ENCODE measurements at places on chromosomes 1 and 21. TPM values are rescaled to one million over a fixed set of nuclear protein-coding genes. Genes with fewer than 3 reads are reported as not detected.

The VSIG8 gene
- total RNA-seq: not detected

The TNFRSF18 gene
- 0.61 TPM for total RNA-seq

The KRTAP13-2 gene
- total RNA-seq: 2.3 TPM

The HCRTR1 gene
- total RNA-seq: not detected

The C1orf56 gene
- 2.6 TPM for total RNA-seq

GRCh38 chr1:83499998-83500397, 498.9 kb downstream of the TTLL7 start:
- no peak overlapping the region for H3K4me3 ChIP-seq
- no peak overlapping the region for H3K27ac ChIP-seq
- no peaks in the 10 kb centered on the region for H3K36me3 ChIP-seq
- no peaks in the 10 kb centered on the region for H3K4me1 ChIP-seq
- no peak for DNase-seq
- H3K27me3 ChIP-seq: no peaks in the 10 kb centered on the region

GRCh38 chr1:223712194-223712849, at the start of gene CAPN2:
TSS of gene CAPN2 (plus strand) at chr1:223712539. CDS start at chr1:223712641, 102 bp downstream.
- H3K27ac ChIP-seq: peak within 1 kb of the TSS; percentile 92
- DNase-seq: peak; percentile 80
- peak within 1 kb of the TSS; percentile 70 for H3K4me3 ChIP-seq
- H3K36me3 ChIP-seq: no peaks in the 10 kb centered on the region
- H3K27me3 ChIP-seq: no peaks in the 10 kb centered on the region

DNA sequence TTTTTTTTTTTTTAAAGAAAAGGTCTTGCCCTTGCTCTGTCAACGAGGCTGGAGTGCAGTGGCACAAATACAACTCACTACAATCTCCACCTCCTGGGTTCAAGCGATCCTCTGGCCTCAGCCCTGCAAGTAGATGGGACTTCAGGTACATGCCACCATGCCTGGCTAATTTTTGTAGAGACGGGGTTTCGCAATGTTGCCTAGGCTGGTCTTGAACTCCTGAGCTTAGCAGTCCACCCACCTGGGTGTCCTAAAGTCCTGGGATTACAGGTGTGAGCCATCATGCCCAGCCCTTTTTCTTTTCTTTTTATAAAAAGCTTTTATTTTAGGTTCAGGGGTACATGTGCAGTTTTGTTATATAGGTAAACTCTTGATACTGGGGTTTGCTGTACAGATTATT, 47.2 kb downstream of the TLR5 start:
- no peak overlapping the region for H3K4me3 ChIP-seq
- no peaks in the 10 kb centered on the region for H3K27me3 ChIP-seq
- H3K4me1 ChIP-seq: no peaks in the 10 kb centered on the region
- H3K36me3 ChIP-seq: no peaks in the 10 kb centered on the region
- no peak for DNase-seq

- H3K27ac ChIP-seq: peak overlapping the region; percentile 51
- DNase-seq: no peak
- no peaks in the 10 kb centered on the region for H3K27me3 ChIP-seq
- H3K36me3 ChIP-seq: no peaks in the 10 kb centered on the region
- H3K4me1 ChIP-seq: no peaks in the 10 kb centered on the region
Measured at GRCh38 chr1:24191860-24192259, 4.8 kb upstream of the IFNLR1 start.

- H3K27me3 ChIP-seq: no peaks in the 10 kb centered on the region
- H3K4me1 ChIP-seq: no peaks in the 10 kb centered on the region
- no peaks in the 10 kb centered on the region for H3K36me3 ChIP-seq
Measured at GRCh38 chr1:193486671-193487229, 300.3 kb upstream of the B3GALT2 start.

- H3K4me3 ChIP-seq: no peak overlapping the region
- no peak overlapping the region for H3K27ac ChIP-seq
- H3K36me3 ChIP-seq: no peaks in the 10 kb centered on the region
- no peaks in the 10 kb centered on the region for H3K27me3 ChIP-seq
- H3K4me1 ChIP-seq: no peaks in the 10 kb centered on the region
- DNase-seq: no peak
Measured at GRCh38 chr1:116971965-116972673, 29.4 kb upstream of the CD101 start.

DNA sequence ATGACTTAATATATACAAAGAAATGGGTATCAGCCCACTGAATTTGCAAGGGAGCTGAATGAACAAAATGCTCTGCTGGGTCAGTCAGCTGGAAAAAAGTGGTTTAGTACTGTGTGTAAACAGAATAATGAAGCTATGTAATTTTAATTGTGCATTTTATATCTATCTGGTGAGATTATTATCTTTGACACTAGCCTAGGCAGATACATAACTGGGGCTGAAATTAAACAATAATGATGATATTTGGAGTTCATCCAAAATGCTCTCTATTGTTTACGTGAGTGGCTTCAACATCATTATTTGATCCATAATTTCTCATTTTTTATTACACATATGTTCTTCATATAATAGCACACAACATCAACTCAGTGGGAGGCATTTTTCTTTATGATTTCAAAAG, 208.5 kb upstream of the SNX7 start:
- H3K27ac ChIP-seq: no peak overlapping the region
- DNase-seq: no peak
- no peaks in the 10 kb centered on the region for H3K36me3 ChIP-seq
- no peaks in the 10 kb centered on the region for H3K27me3 ChIP-seq

- H3K36me3 ChIP-seq: no peaks in the 10 kb centered on the region
- peak; percentile 79 for DNase-seq
- no peaks in the 10 kb centered on the region for H3K27me3 ChIP-seq
- no peak overlapping the region for H3K4me3 ChIP-seq
- H3K4me1 ChIP-seq: no peaks in the 10 kb centered on the region
- peak overlapping the region; percentile 49 for H3K27ac ChIP-seq
Measured at GRCh38 chr1:12549460-12550349, 68.3 kb downstream of the DHRS3 start.

DNA sequence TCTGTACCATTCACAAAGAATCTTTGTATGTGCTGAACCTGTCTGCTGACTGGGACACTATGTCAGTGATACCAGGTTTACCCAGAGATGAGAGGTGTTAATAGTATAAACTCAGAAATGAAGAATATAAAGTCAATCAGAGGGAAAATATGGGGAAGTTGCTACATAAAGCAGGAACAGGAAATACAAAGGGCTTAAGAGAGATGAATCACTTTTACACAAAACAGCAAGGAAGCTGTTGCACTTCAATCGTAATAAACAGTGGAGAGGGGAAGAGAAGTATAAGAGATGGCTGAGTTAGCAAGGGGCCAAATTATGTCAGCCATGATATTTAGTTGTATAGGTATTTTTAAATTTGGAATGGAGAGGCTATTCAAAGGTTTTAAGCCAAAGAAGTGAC, 890.2 kb upstream of the NCAM2 start:
- H3K27me3 ChIP-seq: no peaks in the 10 kb centered on the region
- DNase-seq: no peak
- H3K36me3 ChIP-seq: no peaks in the 10 kb centered on the region
- no peaks in the 10 kb centered on the region for H3K4me1 ChIP-seq
- H3K4me3 ChIP-seq: no peak overlapping the region
